Activated CD4-positive, alpha-beta T cell treated with anti-CD3 and anti-CD28 coated beads, Interleukin-2, amount 50 U/mL, for 48 hours (primary cell): ENCODE measurements at places on chromosomes 3 and 15.

- no peak for DNase-seq
Measured at GRCh38 chr15:78050826-78051225, 26.7 kb downstream of the TBC1D2B start.

DNA sequence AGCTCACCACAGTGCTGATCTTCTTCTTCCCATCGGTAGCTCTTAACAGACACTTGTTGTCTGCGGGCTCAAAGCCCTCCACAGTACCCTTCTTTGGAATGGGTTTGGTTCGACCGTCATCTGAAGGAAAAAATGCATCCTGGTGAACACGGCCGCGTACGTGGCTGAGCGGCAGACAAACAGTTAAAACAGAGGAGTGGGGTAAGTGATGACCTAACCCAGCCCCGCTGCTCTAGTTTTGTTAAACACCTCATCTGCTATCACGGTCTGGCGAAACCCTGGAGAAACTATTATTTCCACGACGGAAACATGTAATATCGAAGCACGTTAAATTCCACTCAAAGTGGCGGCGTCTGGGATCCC is 725 bp downstream of the SRP14 start:
- DNase-seq: no peak

DNA sequence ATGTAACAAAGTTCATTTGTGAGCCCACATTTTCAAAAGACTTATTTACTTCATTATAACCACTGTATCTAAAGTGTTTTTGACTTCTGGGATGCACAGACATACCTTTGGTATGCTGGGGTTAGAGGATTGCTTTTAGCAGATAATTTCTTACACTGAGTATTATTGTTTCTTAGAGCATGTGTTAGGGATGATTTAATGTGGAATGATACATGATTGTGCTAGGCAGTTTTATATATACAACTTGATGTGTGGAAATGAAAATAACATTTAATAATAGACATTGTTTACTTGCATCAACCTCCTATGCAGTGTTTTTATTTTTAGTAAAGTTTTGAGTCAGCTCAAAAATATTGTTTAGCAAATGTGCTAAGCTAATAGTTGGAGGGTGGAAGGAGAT is 3.4 kb downstream of the KIF23 start:
- no peak for DNase-seq

- DNase-seq: no peak
Measured at GRCh38 chr3:28101705-28102104, 139.7 kb upstream of the CMC1 start.
